ENCODE measurements at places on chromosomes 13 and 19.

- no peak for DNase-seq
Measured at GRCh38 chr13:35086667-35087066, 144.6 kb downstream of the NBEA start.

DNA sequence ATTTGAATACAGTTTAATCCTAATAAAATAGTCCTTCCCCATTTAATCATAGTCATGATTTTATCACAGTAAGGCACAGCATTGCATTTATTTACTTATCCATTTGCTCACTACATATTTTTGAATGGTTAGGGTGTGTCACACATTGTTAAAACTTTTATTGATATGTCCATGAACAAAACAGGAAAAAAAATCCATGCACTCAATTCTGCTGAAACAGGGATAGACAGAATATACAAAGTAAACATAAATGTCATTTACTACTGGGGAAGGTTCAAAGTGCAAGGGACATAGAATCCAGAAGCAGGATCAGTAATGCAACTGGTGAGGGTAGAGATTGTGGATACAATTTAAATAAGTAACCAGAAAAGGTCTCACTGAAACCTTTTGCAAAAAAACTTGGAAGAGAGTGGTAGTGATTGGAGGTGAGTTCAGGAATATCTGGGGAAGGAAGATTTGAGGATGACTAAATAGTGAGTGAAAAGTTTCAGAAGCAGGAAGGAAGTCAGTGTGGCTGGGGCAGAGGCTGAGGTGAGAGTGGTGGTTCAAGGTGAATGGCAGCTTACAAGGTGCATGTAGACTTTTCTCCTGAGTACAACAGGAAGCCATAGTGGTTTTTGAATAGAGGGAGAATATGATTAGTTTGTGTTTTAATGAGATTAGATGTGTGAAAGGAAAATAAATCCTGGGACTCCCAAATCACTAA is 387.2 kb upstream of the ATXN8OS start:
- no peak for DNase-seq

- no peak for DNase-seq
Measured at GRCh38 chr13:98279473-98280175, 102.6 kb upstream of the RNF113B start.

DNA sequence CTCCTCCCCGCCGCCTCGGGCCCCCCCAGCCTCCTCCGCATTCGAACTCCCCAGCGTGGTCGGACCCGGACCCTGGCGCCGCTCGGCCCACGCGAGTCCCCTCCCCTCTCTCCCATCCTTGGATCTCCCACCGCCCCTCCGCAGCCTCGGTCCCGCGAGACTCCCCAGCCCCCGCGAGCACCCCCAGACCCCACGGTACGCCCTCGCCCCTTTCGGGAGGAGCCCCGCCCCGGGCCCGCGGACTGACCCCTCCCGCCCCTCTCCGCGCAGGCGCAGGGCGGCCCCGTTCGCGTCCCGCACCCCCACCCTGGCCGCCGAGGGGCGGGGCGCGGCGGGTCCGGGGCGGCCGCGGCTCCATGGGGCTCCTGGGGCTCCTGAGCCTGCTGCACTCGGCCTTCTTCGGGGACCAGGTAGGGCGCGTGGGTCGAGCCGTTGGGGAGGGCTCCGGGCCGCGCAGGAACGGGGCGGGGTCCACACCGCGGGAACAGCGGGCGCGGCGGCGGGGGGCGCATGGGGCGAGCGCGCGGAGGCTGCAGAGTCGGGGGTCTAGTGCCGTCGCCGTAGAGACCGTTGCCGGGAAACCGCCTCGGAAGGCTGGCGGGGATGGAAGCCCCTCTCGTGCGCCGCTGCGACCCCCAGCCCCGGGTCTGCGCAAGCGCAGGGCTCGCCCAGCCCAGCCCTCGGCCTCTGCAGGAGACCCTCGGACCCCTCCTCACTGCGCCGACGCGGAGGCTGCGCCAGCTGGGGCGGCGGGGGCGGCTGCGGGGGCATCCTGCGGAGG is 3.8 kb upstream of the APC2 start:
- DNase-seq = no peak

- DNase-seq = no peak
Measured at GRCh38 chr19:55112246-55112776, 5.1 kb downstream of the PPP1R12C start.

DNA sequence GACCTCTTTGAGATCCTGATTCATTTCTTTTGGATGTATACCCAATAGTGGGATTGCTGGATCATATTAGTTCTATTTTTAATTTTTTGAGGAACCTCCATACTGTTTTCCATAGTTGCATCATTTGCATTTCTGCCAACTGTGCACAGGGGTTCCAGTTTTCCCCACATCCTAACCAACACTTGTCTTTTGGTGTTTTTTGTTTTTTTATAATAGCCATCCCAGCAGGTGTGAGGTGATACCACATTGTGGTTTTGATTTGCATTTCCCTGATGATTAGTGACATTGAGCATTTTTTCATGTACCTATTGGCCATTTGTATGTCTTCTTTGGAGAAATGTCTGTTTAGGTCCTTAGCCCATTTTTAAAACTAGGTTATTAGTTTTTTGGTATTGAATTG is 18.8 kb upstream of the GPR183 start:
- DNase-seq = no peak

DNA sequence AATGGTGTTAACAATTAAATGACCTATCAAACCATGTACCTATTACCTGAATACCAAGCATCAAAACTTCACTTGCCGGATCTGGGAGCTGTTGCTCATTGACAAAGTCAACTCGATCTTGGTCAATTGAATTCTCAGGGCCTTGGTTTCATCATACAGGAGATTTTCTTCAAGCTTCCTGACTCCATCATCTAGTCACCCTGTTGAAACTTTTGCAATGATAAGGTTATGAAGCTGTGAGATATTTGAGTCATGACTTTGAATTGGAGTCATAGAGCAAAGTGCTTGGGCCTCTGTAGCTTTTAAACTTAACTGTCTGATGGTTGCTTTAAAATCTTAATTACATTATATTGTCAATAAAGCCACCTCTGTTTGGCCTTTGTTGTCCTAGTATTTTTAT is 260.9 kb downstream of the COG6 start:
- no peak for DNase-seq

DNA sequence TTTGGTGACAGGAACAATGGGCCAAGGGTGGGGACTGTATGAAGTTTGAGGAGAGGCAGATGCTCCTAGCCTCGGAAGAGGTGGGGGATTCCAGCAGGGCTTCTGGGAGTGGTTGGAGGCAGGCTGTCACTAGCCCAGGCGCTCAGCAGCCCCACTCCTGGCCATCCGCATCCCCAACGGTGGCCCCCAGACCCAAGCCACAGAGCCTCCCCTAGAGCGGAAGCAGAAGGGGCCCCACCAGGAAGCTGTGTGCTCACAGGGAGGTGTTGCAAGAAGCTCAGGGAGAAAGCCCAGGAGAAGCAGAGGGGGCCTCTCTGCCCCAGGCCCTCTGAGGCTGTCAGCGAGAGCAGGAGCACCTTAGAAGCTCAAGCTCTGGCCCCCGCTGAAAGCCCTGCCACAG is 8.3 kb downstream of the PRAM1 start:
- no peak for DNase-seq

GRCh38 chr13:102709536-102709935 is 14.7 kb upstream of the METTL21C start:
- DNase-seq = no peak

DNA sequence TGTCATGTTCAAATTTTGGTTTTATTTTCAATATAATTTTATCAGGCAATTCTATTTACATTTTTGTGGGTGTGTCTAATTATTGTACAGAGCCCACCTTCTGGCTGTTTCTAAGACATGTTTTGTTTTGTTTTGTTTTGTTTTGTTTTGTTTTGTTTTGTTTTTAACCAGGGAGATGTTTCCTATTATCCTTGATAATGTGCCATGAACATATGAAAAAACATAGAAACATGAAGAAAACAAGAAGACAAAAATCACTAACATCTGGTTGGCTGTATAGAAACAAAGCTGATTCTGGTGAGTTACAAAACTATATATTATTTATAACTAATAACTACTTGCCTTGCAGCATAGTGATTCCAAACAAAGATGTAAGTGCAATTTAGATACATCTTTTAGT is 128.1 kb upstream of the TRPC4 start:
- no peak for DNase-seq

DNA sequence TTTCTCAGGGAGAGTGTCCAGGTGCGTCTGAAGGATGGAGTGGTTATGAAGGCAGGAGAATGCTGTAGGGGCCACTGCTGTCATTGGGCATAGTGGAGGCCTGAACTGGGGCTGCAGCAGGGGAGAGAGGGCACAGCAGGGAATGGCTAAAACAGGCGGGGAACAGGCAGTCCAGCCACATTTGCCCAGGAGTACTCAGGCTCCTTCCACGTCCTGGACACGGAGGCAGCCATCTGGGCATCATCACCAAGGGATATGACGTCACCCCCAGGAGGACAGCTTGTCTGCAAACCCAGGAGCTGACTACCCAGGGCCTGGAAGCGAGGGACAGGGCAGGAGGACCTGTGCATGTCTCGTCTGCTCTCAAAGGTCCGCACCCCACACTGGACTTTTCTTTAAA is 22.2 kb downstream of the VSTM2B start:
- DNase-seq = no peak

DNA sequence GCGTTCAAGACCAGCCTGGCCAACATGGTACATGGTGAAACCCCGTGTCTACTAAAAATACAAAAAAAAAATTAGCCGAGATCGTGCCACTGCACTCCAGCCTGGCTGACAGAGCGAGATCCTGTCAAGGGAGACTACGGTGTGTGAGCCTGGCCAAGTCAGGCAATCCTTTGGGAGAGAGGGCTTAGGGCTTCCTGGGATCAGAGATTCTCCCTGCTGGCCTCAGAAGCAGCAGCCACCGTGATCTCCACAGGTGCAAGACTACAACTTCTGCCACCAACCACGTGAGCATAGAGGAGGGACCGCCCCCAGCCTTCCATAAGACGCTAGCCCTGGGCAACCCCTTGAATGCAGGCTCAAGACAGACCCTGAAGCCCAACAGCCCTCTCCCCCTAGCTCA is 7.6 kb downstream of the MFSD12 start:
- no peak for DNase-seq

Data from stimulated activated CD4-positive, alpha-beta T cell treated with anti-CD3 and anti-CD28 coated beads, Interleukin-1b, Interleukin-23, amount 100 ng/mL, for 1 hour (primary cell).